Neural crest cell (in vitro differentiated cells): ENCODE measurements at places on chromosomes 16 and 17.

- DNase-seq: no peak
Measured at GRCh38 chr17:36849871-36850348, 87.4 kb upstream of the LHX1 start.

DNA sequence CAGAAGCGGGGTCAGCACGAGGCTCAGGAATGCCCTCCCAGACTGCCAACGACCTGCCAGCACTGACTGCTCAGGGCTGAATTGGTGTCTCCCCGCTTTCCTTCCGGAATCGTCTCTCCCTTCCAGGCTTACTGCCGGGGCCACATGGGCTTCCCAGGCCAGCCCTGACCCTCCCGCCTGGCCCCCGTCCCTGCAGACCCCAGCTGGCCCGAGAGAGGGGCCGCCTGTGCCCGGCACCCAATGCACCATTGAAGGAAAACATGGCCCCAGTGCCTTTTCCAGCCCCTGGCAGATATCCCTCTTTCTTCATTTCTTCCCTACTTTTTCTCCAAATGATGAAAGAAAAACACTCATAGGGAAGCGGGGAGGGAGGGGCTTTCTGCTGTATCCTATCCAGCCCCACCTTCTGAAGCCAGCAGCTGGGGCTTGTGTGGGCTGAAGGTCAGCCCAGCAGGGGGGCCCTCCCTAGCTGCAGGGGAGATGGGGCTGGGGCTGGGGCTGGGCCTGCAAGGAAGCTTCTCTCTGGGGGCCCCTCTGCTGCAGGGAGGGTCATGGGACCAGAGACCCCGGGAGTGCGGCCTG lies 25.9 kb downstream of the ZNF469 start:
- no peak for DNase-seq

DNA sequence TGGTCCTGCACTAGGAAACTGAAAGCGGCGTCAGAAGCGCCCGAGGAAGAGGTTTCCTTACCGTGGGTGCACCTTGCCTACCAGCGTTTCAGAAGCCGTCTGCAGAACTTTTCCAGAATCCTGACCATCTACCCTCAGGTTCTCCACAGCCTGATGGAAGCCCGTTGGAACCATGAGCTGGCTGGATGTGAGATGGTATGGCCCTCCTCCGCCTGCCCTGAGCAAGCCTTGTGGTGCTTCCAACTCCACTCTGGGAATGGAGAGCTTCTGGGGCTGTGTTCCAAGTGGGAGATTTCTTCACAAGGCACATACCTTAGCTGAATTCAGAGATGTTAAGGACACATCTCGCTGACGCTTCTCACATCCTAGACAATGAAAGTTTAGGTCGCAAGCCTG lies 51.8 kb upstream of the ENDOV start:
- DNase-seq: no peak

- no peak for DNase-seq
Measured at GRCh38 chr16:38941-39892, 14.2 kb downstream of the POLR3K start.

GRCh38 chr16:12320298-12320706 lies 343.8 kb downstream of the SNX29 start:
- DNase-seq: no peak

DNA sequence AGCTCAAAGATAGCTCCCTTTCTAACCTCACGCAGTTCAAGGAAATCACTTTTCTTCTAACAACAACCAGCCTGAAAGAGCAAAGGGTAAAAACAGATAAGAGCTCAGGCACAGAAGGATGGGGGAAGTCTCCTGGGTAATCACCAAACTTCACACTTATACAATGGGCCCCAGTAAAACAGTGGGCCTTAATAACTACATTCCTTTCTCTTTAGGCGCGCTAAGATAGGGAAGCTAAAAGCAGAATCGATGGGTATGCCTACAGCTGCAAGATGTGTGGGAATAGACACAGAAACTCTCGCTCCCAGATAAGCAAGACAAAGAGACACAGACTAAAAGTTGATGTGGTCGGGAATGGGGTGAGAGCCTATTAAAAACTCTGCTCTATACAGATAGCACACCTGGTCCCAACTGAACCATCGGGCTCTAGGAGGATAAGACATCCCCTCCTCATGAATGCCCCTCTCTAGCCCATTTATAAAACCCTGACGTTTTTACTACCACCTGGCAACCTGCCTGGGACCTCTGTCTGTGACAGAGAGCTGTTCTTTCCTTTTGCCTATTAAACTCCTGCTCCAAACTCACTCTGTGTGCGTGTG lies 826 bp downstream of the LYZL6 start:
- no peak for DNase-seq

GRCh38 chr16:64159976-64160375 lies 961.9 kb downstream of the CDH11 start:
- no peak for DNase-seq

DNA sequence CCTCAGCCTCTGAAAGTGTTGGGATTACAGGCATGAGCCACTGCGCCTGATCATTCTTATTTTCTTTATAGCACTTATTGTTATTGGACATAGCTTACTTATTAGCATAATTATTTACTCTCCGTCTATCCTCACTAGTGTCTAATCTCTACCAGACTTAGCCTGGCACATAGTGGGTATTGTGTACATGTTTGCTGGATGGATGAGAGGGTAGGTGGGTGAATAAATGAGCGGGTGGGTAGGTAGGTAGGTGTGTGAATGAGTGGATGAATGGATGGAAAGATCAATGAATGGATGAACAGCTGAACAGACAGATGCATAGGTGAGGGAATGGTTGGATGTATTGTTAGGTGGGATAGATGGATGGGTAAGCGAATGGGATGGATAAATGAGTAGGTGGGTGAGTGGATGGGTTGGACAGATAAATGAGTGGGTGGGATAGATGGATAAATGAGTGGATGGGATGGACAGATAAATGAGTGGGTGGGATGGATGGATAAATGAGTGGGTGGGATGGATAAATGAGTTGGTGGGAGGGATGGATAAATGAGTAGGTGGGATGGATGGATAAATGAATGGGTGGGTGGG lies 51.9 kb downstream of the ABCC6 start:
- DNase-seq: no peak

DNA sequence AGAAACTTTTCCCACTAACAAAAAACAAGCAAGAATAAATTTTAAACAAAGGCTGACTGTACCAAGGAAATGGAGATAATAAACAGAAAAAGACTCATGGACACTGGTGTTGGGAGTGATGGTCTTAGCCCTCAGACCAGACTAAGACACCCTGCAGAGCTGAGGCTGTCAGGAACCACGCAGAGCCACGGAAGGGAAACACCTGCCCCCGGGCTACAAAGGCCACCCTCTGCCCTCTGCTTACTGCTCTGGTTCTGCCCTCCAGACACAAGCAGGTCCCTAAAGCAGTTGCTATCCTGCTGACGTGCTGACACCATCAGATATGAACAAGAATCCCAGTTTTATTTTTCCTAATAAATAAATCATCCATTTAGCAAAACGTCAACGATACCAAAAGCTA lies 80.0 kb downstream of the ANKRD11 start:
- no peak for DNase-seq

- DNase-seq: no peak
Measured at GRCh38 chr17:3593384-3593783, 15.8 kb downstream of the TRPV1 start.
